ENCODE measurements at places on chromosomes 11 and 22. TPM values are rescaled to one million over a fixed set of nuclear protein-coding genes. Genes with fewer than 3 reads are reported as not detected.

BATF2 gene
- 2.3 TPM for polyA plus RNA-seq

ASCL3 gene
- not detected for polyA plus RNA-seq

GRCh38 chr11:128298271-128298670, 289.1 kb downstream of the ETS1 start:
- DNase-seq: no peak

GRCh38 chr11:61012737-61013215, 41.3 kb downstream of the CD6 start:
- no peak for DNase-seq

DNA sequence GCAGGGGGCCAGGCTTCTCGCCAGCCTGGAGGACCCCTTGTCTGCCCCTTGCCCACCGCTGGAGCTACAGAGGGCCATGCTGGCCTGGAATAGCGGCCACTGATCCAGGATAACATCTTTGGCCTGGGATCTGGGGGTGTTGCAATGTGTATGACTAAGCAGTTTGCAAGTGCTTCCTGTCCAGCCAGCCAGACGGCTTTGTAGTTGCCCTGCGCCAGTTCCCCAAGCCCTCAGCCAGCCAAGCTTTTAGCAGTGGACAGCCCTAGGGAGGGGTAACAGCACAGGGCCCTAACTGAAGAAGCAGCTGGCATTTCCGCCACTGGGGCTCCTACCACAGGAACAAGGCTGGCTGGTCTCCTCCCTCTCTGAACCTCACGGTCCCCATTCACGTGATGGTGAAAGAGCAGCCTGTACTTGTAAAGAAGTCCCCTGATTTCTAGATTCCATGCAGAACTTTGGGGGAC, 32.1 kb downstream of the UQCR10 start:
- DNase-seq: no peak

All from renal cortex interstitium (tissue), 15 donors.